ENCODE measurements at places on chromosomes 5 and 9. TPM values are rescaled to one million over a fixed set of nuclear protein-coding genes. Genes with fewer than 3 reads are reported as not detected.

Gene LCN9
- total RNA-seq = not detected

- no peaks in the 10 kb centered on the region for H3K27me3 ChIP-seq
- H3K36me3 ChIP-seq = no peaks in the 10 kb centered on the region
- H3K27ac ChIP-seq = no peak overlapping the region
- DNase-seq = peak; percentile 33
Measured at GRCh38 chr5:147098233-147098790, 136.5 kb upstream of the STK32A start.

GRCh38 chr5:102290004-102290403 is 6.1 kb downstream of the SLCO4C1 start:
- H3K4me3 ChIP-seq = no peak overlapping the region
- H3K27me3 ChIP-seq = no peaks in the 10 kb centered on the region
- peaks cover 56% of the 10 kb centered on the region for H3K4me1 ChIP-seq
- H3K27ac ChIP-seq = peak overlapping the region; percentile 46

- H3K27ac ChIP-seq = no peak overlapping the region
- H3K36me3 ChIP-seq = no peaks in the 10 kb centered on the region
- DNase-seq = no peak
- H3K27me3 ChIP-seq = no peaks in the 10 kb centered on the region
- H3K4me1 ChIP-seq = no peaks in the 10 kb centered on the region
- H3K4me3 ChIP-seq = no peak overlapping the region
Measured at GRCh38 chr9:35279946-35280345, 118.1 kb downstream of the UNC13B start.

DNA sequence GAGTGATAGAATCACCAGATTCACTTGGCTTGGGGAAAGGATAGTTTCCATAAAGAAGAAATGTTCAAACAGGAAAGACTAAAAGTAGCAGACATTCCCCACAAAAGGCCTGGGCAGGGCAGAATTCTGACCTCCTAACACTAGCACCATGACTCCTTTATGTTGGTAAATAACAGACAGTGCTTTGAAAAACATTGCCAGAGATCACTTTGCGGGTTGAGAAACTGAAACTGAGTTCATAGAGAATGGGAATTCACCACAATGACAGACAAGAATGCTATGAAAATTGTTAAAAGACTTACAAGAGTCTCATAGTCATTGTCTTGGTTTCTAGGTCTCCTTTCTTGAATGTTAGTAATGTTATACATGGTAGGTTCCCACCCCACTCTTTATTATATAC is 172.5 kb upstream of the GLRA1 start:
- no peaks in the 10 kb centered on the region for H3K36me3 ChIP-seq
- DNase-seq = no peak
- no peak overlapping the region for H3K27ac ChIP-seq
- no peaks in the 10 kb centered on the region for H3K27me3 ChIP-seq

- no peaks in the 10 kb centered on the region for H3K27me3 ChIP-seq
- no peaks in the 10 kb centered on the region for H3K4me1 ChIP-seq
- no peaks in the 10 kb centered on the region for H3K36me3 ChIP-seq
- H3K27ac ChIP-seq = no peak overlapping the region
- no peak overlapping the region for H3K4me3 ChIP-seq
- no peak for DNase-seq
Measured at GRCh38 chr9:103900466-103900865, 193.6 kb upstream of the SMC2 start.

- no peak for DNase-seq
- H3K36me3 ChIP-seq = no peaks in the 10 kb centered on the region
- H3K27me3 ChIP-seq = peaks cover 25% of the 10 kb centered on the region
- H3K4me1 ChIP-seq = no peaks in the 10 kb centered on the region
Measured at GRCh38 chr9:135797507-135798262, 95.7 kb downstream of the KCNT1 start.

GRCh38 chr9:77019236-77019925 is at the start of gene FOXB2:
Gene FOXB2, plus strand, starts transcription at chr9:77019655. Its CDS starts 0 bp downstream, at chr9:77019655.
- no peaks in the 10 kb centered on the region for H3K36me3 ChIP-seq
- H3K4me3 ChIP-seq = no peak within 1 kb of the TSS

- no peaks in the 10 kb centered on the region for H3K27me3 ChIP-seq
- H3K4me3 ChIP-seq = no peak overlapping the region
- no peaks in the 10 kb centered on the region for H3K36me3 ChIP-seq
- peaks cover 8% of the 10 kb centered on the region for H3K4me1 ChIP-seq
- H3K27ac ChIP-seq = no peak overlapping the region
Measured at GRCh38 chr9:121216271-121216805, 14.7 kb upstream of the RAB14 start.

GRCh38 chr5:1509346-1510085 is 14.2 kb downstream of the LPCAT1 start:
- peaks cover 46% of the 10 kb centered on the region for H3K36me3 ChIP-seq
- no peak overlapping the region for H3K4me3 ChIP-seq
- H3K27ac ChIP-seq = no peak overlapping the region
- H3K4me1 ChIP-seq = peaks cover 23% of the 10 kb centered on the region

All from HepG2 (cell line).